Type B pancreatic cell (in vitro differentiated cells): ENCODE measurements at places on chromosomes 12 and 14. TPM values are rescaled to one million over a fixed set of nuclear protein-coding genes. Genes with fewer than 3 reads are reported as not detected.

The ANG gene
- total RNA-seq = 24.5 and 43.0 TPM in 2 replicates

The RHNO1 gene
- 46.8 and 51.7 TPM in 2 replicates for total RNA-seq

The DLK1 gene
- total RNA-seq = 149 and 405 TPM in 2 replicates

The SRSF9 gene
- total RNA-seq = 226 and 248 TPM in 2 replicates

The KRT83 gene
- total RNA-seq = not detected in 2 replicates

The SLC41A2 gene
- 10.3 and 11.5 TPM in 2 replicates for total RNA-seq

The CELA1 gene
- total RNA-seq = not detected in 2 replicates

The TBX5 gene
- 1.4 and 10.7 TPM in 2 replicates for total RNA-seq

The ANKLE2 gene
- total RNA-seq = 65.1 and 75.9 TPM in 2 replicates

The ADGRD1 gene
- total RNA-seq = 2.6 and 11.0 TPM in 2 replicates

The TMEM120B gene
- total RNA-seq = 11.3 and 14.0 TPM in 2 replicates

The PPP1R36 gene
- total RNA-seq = 0.57 and 0.70 TPM in 2 replicates

The SALL2 gene
- total RNA-seq = 16.2 and 75.8 TPM in 2 replicates

DNA sequence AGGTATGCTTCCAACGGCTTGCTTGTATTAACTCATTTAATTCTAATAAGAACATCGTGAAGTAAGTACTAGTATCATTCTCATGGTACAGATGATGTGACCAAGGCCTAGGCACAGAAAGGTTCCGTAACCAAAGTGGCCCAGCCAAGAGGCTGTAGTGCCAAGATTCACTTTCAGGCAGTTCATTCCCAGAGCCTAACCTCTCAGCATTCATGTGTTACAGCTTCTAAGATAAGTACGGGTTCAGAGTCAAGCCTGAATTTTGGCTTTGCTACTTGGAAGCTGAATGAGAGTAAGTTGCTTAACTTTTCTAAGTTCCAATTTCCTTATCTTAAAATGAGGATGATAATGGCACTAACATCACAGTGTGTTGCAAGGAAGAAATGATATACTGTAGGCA, 379.9 kb downstream of the AEBP2 start:
- H3K27ac ChIP-seq = no peak overlapping the region
- no peaks in the 10 kb centered on the region for H3K36me3 ChIP-seq
- DNase-seq = no peak
- no peaks in the 10 kb centered on the region for H3K4me1 ChIP-seq
- no peaks in the 10 kb centered on the region for H3K27me3 ChIP-seq

- no peak overlapping the region for H3K4me3 ChIP-seq
- no peak overlapping the region for H3K27ac ChIP-seq
Measured at GRCh38 chr14:53144244-53144643, 8.9 kb downstream of the DDHD1 start.

DNA sequence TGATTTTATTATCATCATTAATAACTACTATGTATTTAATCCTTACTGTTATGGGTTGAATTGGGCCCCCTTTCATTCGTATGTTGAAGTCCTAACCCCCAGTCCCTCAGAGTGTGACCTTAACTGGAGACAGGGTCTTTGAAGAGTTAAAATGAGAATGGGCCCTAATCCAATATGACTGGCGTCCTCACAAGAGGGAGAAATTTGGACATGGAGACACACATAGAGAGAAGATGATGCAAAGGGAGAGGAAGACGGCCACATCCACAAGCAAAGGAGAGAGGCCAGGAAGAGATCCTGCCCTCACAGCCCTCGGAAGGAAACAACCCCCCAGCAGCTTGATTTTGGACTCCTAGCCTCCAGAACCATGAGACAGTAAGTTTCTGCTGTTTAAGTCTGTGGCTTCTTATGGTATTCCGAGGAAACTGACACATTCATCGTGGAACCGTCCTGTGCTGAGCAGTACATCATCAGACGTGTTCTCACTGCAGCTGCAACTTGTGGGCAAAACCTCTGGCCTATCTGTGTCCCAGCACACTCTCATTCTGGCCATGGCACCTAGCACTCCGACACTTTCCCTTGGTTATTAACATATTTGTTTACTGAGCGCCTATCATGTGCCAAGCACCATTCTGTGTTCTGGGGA, 127.6 kb downstream of the SLC38A6 start:
- H3K27me3 ChIP-seq = peaks cover 4% of the 10 kb centered on the region
- peaks cover 4% of the 10 kb centered on the region for H3K36me3 ChIP-seq
- no peak overlapping the region for H3K4me3 ChIP-seq

GRCh38 chr14:104281768-104282301, 143.4 kb downstream of the KIF26A start:
- no peak overlapping the region for H3K27ac ChIP-seq
- H3K27me3 ChIP-seq = peaks cover 13% of the 10 kb centered on the region
- no peak overlapping the region for H3K4me3 ChIP-seq
- DNase-seq = peak; percentile 65

DNA sequence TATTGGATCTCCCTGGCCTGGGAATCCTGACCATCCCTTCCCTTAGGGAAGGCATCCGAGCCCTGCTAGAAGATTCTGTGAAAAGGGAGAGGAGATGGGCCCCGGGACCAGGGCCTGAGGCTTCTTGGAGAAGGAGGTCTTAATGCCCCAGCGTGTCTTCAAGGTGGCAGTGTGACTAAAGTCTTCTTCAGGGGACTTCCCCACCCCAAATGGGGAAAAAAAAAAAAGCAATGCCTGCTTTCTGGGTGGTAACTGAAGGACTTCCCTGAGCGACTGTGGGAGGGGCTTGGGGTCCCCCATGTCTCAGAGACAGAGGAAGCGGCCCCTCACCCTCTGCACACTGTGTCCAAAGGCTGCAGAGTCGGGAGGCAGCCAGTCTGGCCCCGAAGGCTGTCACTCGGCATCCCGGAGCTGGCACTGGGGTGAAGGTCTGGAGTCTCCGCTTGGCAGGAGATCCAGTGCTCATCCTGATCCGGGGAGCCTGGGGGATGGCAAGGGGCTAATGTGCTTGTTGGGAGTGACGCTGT, 7.8 kb upstream of the PGF start:
- no peak overlapping the region for H3K4me3 ChIP-seq
- H3K36me3 ChIP-seq = no peaks in the 10 kb centered on the region
- H3K27ac ChIP-seq = no peak overlapping the region

- H3K27ac ChIP-seq = no peak overlapping the region
- H3K27me3 ChIP-seq = peaks cover 3% of the 10 kb centered on the region
- no peak for DNase-seq
- H3K4me3 ChIP-seq = no peak overlapping the region
- H3K4me1 ChIP-seq = no peaks in the 10 kb centered on the region
Measured at GRCh38 chr14:81826081-81826480, 292.4 kb upstream of the SEL1L start.

GRCh38 chr14:77498120-77498979, at the start of gene ISM2:
Gene ISM2 (minus strand): TSS chr14:77498816. CDS start chr14:77498793, 23 bp downstream.
- peaks cover 39% of the 10 kb centered on the region for H3K27me3 ChIP-seq
- H3K4me3 ChIP-seq = peak within 1 kb of the TSS; percentile 80
- no peak for DNase-seq
- peaks cover 4% of the 10 kb centered on the region for H3K36me3 ChIP-seq
- H3K27ac ChIP-seq = no peak within 1 kb of the TSS
- no peaks in the 10 kb centered on the region for H3K4me1 ChIP-seq

DNA sequence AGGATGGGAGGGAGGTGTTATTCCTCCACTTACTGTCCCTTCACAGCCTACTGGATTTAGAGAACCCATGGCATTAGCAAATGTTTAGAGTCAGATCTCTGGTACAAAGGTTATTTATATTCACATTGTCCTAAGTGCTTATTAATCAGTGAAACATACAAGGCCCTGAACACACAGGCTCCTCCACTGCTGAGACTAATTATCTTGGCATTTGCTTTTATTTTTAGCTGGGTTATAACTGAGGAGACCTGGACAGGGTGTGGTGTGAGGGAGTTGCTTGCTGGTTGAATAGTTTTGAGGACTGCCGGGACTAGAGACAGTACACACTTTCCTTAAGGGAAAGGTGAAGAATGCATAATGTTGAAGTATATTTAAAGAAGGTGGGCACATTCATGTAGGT, 77.5 kb downstream of the FIGNL2 start:
- no peak overlapping the region for H3K27ac ChIP-seq
- H3K36me3 ChIP-seq = peaks cover 4% of the 10 kb centered on the region
- DNase-seq = no peak

DNA sequence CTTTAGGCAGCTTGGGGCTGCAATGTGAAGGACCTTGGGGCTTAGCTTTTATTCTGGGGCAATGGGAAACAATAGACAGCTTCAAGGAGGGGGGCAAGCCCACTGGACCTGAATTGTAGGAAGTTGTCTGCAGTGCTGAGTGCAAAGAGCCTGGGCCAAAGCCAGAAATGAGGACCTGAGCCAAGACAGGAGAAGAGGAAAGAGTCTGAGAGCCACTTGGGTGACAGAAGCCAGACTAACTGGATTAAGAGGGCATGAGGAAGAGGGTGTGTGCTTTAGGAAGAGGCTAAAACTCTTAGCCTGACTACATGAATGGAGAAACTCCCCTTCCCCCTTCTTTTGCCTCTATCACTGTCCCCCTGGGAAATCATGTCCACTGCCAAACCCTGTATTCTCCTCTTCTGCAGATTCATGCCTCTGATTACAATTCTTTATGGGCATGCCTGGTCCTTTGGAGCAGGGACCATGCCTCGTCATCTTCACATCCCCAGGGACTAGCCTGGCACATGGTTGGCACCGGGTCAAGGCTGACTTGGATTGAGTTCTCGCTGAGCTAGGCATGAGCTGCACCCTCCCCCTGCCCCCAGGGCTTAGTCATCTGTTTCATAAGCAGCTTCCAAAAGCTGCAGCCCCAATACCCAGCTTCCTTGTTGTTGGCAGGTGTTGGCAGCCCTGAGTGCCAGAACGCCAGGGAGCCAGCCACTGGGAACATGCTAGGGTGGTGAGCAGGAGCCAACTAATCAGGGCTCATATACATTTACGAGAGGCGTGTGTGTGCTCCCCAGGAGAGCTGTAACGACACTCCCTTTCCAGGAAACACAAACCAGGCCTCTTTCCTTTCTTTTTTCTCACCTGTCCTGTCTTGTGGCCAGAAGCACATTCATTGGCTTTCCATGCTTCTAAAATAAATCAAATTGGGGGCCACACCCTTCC, 27.7 kb upstream of the JDP2 start:
- no peak for DNase-seq
- peaks cover 15% of the 10 kb centered on the region for H3K4me1 ChIP-seq
- no peaks in the 10 kb centered on the region for H3K36me3 ChIP-seq
- H3K4me3 ChIP-seq = no peak overlapping the region
- peak overlapping the region; percentile 13 for H3K27ac ChIP-seq
- no peaks in the 10 kb centered on the region for H3K27me3 ChIP-seq

DNA sequence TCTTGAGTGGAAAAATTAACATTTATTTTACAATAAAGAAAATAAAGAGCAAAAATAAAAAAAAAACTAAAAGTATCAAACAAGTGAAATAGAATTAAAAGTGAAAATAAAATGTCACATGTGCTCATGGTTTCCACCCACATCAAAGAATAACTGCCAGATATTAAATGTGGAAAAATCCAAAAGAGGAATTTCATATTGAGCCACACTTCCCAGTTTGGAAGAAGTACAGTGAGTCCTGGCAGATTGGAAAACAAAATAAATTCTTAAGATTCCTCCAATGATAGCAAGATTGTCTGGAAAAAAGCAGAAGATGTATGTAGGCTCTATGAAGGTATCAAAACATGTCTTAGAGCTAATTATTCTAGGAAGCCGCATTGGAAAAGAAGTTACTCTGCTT, 1019.5 kb downstream of the SLC6A15 start:
- H3K36me3 ChIP-seq = no peaks in the 10 kb centered on the region
- H3K4me1 ChIP-seq = no peaks in the 10 kb centered on the region
- no peak overlapping the region for H3K4me3 ChIP-seq
- no peaks in the 10 kb centered on the region for H3K27me3 ChIP-seq
- DNase-seq = no peak
- no peak overlapping the region for H3K27ac ChIP-seq

GRCh38 chr12:16299403-16299802, 21.9 kb upstream of the SLC15A5 start:
- no peak for DNase-seq
- H3K4me1 ChIP-seq = no peaks in the 10 kb centered on the region
- H3K27ac ChIP-seq = no peak overlapping the region

GRCh38 chr12:80869264-80869663, 68.5 kb downstream of the LIN7A start:
- H3K36me3 ChIP-seq = no peaks in the 10 kb centered on the region
- no peak overlapping the region for H3K4me3 ChIP-seq
- H3K27me3 ChIP-seq = no peaks in the 10 kb centered on the region
- peak overlapping the region; percentile 80 for H3K27ac ChIP-seq
- H3K4me1 ChIP-seq = no peaks in the 10 kb centered on the region

DNA sequence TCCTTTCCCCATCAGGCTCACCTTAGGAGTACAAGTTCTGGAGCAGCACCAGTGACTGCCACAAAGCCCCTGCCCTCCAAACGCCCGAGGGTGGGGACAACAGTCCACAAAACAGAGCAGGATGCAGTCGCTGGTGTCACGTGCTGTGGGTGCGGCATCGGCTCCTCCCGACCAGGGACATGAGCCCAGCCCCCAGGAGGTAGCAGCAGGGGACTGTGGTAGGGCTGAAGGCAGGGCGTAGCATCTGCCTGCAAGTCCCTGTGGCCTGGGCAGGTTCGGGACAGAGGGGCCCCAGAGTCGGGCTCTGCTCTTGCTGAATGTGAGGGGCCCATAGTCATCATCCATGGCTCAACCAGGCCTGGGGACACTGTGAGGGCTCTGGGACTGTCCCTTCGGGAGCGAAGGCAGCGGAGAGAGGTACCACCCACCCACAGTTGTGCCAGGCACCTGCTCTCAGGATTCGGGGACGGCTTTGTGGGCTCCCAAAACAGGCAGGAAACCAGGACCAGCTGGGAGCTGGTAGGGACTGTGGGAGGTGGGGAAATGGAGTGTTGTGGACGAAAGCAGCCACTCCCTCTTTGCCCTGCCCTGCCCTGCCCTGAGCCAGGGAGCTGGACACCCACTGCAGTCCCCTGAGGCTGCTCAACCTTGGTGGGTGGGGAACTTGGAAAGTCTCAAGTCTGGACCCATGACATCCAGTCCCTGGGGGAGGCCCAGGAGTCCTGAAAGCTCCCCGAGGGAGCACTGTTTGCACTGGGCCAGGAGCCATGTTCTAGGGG, 30.7 kb downstream of the FBRSL1 start:
- no peak overlapping the region for H3K27ac ChIP-seq
- DNase-seq = no peak
- H3K27me3 ChIP-seq = no peaks in the 10 kb centered on the region
- H3K4me1 ChIP-seq = peaks cover 4% of the 10 kb centered on the region
- peaks cover 15% of the 10 kb centered on the region for H3K36me3 ChIP-seq

DNA sequence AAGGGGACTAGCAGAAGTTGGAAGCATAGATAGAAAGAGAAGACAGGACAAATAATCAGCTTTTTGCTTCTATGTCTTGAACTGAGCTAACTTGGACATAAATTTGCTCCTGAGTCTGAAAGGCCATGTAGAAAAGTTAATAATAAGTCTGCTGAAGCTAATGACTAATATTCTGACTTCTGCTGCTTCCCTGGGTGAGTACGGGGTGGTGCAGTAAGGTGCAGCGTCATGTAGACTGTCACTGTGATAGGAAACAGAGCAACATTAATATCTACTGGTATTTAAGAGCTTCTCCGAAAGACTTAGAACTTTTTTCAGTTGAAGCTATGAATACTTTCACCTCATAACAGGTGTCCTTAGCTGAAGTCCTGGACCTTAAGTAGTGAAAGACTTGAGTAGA, 34.1 kb upstream of the CPM start:
- H3K27me3 ChIP-seq = no peaks in the 10 kb centered on the region
- H3K36me3 ChIP-seq = peaks cover 6% of the 10 kb centered on the region
- no peak overlapping the region for H3K4me3 ChIP-seq
- no peak overlapping the region for H3K27ac ChIP-seq
